Iris pigment epithelial cell (primary cell): ENCODE measurements at places on chromosomes 3 and 15.

DNA sequence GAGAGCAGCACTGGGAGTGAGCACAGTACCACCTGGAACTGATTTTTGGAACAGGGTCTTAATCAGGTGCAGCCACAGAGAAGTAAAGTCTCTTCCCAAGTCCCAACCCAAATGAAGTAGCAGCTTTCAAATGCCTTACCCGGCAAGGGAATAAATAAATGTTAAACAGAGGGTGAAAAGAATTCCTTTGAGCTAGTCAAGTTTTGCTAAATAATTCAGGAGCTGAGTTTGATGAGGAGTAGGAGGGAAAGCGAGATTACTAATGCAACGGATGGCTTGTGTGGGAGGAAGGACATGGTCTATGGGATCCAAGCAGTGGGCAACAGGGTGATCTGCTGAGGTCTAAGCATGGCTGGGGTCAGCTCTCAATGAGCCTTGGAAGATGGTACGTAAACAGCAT, 204.5 kb upstream of the ST8SIA2 start:
- DNase-seq, result no peak

GRCh38 chr3:49787182-49787464, 781 bp upstream of the IP6K1 start:
- no peak for DNase-seq

DNA sequence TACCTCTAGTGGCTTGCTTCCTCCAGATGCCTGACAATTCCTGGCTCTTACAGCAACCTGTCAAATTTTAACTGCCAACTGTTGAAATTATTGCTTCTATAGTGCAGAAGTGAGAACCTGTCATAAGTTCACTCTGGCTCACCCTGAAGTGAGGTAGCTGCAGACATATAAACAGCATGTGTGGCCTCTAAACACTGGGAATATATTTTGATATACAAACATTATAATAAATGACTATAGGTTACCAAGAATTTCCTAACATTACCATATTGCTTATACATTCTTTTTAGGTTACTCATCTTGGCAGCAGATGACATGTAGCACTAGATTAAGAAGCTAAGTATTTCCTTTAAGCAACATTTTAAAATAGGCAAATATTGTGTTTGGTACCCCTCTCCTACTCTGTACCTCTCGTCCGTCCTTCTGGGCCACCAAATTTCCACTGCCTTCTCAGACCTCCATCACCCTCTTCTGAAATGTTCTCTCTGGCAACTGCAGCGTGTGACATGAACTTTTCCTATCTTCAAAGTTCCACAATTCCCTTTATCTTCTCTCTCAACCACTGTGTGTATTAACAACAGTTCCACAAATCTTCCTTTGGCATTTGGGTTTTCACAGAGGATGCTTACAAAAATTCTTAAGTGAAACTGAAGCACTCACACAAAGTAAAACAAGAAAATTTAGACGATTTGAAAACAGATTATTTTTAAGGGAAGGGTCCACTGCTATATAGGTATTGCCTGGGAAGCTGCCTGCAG, 15.3 kb upstream of the XXYLT1 start:
- DNase-seq, result peak; percentile 67

GRCh38 chr3:183189641-183190040, 27.1 kb upstream of the LAMP3 start:
- no peak for DNase-seq

DNA sequence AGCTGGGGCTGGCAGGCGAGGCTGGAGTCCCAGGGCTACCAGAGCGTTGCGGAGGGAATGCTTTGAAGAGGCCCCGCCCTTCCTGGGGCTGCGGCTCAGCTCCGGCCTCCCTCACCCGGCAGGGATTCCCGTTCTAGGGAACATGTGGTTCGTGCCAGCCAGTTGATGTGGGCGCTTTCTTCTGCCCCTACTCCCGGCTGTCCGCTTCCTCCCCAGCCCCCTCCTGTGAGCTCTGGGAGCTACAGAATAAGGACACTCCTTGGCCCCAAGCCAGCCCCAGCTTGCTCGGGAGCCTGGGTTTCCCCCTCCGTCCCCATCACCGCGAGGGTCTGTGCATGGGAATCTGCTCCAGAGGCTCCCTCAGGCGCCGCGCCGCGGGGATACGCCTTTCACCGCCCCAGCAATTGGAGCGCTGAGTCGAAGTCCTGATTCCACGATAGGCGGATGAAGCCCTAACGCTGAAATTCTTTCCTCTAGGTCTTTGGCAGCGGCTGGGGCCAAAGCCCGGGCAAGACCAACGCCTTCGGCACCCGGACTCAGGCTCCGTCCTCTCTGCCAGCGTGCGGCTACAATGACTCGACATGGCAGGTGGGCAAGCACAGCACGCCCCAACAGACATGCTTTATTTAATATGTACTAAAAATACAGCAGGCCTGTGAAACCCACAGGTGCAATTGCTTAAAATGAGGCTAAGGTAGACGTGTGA, 69.5 kb downstream of the KLF15 start:
- DNase-seq, result peak; percentile 61

GRCh38 chr3:155958676-155959075, 88.2 kb downstream of the GMPS start:
- DNase-seq, result no peak

GRCh38 chr3:143716731-143717130, 131.5 kb downstream of the SLC9A9 start:
- DNase-seq, result no peak

- peak; percentile 44 for DNase-seq
These were observed 10.3 kb downstream of the GPR156 start for GRCh38 chr3:120274739-120275167.

DNA sequence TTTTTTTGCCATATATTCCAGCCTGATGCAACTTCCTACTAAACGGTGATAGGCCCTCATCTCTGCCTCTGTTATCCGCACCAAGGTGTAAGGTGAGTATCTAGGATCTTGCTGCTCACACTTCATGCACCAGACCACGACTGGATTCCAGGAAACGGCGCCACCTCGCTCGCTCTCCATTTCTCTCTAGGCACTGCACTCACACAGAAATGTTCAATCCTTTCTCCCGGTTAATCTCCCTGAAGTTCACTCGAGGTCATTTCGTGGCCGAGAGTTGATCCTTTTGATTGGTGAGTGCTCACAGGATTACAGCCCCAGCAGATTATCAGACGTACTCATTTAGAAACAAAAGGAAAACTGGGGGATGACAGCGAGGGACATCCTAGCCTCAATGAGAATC, 28.1 kb downstream of the MCF2L2 start:
- DNase-seq, result peak; percentile 5

- peak; percentile 24 for DNase-seq
These were observed 84.5 kb upstream of the SYNPR start for GRCh38 chr3:63193647-63194046.

- no peak for DNase-seq
These were observed 20.3 kb upstream of the INSYN1 start for GRCh38 chr15:73773428-73773827.

GRCh38 chr3:58074997-58075396, 66.8 kb downstream of the FLNB start:
- no peak for DNase-seq

DNA sequence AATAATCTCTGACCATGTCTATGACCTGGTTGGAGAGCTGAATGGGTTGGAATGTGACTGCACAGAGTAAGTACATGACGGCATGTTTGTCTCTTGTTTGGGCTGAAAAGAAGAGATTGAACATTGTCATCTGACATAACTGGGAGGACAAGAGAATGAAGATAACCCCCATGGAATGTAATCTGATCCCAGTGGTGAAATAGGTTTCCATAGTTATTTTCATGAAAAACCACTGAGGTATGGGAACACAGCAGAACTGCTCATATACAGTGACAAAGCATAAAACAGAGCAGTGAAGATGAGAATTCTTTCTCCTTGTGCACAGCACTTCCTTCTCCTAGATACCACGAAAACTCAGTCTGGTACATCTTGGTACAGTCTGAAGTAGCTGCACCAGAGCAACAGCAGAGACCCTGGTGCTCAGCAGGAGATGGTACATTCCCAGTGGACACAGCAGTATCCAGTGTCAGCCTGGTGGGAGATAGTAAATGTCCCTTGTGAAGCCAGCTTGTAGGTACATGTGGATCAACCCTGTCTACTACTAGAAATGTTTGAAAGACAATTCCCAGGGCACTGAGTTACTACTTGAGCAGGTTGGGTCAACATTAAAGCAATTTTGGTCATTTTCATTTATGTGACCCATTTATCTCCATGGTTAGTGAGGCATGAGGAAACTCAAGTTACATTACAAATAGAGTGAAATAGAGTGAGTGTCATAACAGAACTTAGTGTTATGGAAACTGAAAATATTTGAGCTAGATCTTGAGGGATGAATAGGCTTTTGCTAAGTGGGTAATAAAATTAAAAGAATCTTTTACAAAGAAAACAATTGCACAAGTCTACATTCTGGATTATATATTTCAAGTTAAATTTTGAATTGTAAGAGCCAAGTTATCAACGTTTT, 178.3 kb downstream of the SUCNR1 start:
- DNase-seq, result peak; percentile 95

DNA sequence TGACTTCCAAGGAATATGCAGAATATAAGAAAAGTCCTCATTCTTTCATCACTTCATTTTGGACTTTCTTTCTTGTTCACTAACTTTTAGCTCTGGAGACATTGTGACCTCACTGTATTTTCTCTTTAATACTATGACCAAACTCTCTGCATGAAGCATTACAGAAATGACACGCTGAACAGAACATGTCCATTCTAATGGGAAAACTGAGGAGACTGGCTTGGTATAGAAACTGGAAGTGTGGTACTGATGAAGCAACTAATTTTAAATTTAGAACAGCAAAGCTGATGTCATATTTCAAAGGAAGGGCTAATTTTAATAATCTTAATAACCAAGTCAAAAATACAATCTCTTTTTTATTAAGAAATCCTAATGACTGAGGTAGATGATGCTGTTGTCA, 4.7 kb downstream of the DPH3 start:
- no peak for DNase-seq

- DNase-seq, result no peak
These were observed 52.7 kb upstream of the DCUN1D1 start for GRCh38 chr3:183032880-183033555.

GRCh38 chr3:19816631-19817030, 117.4 kb downstream of the EFHB start:
- no peak for DNase-seq

DNA sequence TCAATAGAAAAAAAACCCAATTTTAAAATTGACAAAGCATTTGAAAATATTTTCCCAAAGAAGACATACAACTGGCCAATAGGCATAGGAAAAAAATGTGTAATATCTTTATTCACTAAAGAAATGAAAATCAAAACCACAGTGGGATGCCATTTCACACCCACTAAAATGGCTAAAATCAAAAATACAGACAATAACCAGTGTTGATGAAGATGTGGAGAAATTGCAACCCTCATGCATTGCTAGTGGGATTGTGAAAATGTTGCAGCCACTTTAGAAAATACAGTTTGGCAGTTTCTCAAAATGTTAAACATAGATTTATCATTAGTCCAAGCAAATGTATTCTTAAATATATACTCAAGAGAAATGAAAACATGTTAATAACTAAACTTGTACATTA, 315.1 kb upstream of the GPR149 start:
- no peak for DNase-seq

DNA sequence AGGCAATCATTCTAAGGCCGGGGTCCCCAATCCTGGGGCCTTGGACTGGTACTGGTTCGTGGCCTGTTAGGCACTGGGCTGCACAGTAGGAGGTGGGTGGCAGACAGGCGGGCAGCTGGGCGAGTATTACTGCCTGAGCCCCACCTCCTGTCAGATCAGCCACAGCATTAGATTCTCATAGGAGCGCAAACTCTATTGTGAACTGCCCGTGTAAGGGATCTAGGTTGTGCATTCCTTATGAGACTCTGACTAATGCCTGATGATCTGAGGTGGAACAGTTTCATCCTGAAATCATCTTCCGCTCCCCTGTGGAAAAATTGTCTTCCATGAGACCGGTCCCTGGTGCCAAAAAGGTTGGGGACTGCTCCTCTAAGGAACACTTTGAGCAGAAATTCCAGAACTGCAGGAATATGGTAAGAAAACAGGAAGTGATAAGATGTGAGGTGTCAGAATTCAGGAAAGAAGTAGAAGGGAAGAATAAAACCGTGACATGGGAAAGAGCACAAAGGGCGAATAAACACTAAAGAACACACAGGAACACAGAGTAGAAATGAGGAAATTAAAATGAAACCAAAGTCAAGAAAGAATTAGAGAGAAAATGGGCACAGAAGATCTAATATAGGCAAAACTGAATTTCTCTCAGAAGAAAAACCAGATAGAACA, 57.6 kb downstream of the PDCD6IP start:
- DNase-seq, result peak; percentile 62

DNA sequence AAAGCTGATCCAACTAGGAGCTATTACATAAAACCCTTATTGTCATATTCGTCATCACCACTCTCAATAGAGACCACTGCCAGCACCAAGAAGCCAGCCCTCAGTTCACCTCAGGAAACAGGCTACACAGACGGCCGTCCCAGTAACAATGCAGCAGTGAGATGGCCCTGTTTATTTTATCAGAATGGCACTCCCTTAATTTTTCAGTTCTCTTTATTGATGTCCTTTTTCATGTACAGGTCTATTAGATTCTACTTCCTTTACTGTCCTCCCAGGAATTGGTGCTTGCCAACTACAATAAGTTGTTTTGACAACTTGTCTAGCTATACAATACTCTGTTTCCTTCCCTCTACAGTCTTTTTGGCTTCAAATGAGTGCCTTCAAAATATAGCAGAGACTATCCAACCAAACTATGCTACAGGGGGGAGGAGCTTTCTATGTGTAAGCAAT, 272.5 kb downstream of the ZBTB20 start:
- DNase-seq, result no peak

DNA sequence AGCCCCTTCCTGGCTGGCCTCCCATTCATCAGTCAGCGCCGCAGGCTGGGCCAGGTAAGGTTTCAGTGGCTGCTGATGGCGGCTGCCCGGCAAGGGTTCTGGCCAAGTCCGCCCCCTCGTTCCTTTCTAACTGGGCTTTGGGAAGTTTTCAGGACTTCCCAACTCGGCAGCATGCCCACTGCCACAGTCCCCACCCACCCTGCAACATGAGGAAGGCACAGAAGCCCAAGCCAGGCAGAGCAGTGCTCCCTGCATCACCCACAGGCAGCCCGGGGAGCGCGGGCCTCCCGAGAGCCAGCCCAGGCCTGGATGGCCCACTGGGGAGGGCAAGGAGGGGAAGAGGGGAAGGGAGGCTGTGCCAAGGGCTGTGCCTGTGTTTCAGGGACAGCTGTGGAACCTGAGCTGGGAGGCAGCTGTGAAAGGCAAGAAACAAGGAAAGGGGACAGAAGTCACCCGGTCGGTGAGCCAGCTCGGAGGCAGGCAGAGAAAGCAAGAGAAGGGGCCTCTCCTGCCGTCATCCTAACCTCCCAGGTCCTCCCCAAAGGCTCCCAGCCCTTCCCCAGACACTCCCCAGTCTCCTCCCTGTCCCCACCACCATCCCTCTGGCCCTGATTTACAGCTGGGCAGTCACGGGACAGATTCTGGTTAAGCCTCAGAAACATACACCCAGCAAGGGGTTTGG, 73.9 kb downstream of the CPN2 start:
- no peak for DNase-seq
